ENCODE measurements at places on chromosomes 3 and 15. TPM values are rescaled to one million over a fixed set of nuclear protein-coding genes. Genes with fewer than 3 reads are reported as not detected.

DNA sequence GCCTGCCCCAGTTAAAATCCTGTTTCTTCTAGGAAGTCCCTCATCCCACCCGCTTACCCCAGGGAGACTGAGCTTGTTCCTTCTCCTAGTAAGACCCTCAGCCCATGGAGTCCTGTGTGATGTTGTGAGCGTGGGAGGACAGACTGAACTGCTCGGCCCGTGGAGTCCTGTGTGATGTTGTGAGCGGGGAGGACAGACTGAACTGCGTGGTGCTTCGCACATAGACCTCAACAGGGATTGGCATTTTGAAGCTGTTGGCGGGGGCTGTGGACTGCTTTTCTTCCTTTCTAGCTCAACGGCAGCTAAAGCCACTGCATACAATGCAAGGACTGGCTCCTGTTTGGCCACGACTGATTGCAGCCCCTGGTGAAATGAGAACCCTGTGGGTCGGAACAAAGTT, 1.6 kb upstream of the SPTBN5 start:
- H3K4me3 ChIP-seq: peak overlapping the region; percentile 6
- H3K27ac ChIP-seq: peak overlapping the region; percentile 82
- H3K4me1 ChIP-seq: peaks cover 23% of the 10 kb centered on the region
- no peak for DNase-seq
- peaks cover 14% of the 10 kb centered on the region for H3K36me3 ChIP-seq

- H3K27ac ChIP-seq: peak overlapping the region; percentile 93
- no peaks in the 10 kb centered on the region for H3K36me3 ChIP-seq
- no peaks in the 10 kb centered on the region for H3K27me3 ChIP-seq
- H3K4me3 ChIP-seq: peak overlapping the region; percentile 64
- H3K4me1 ChIP-seq: peaks cover 77% of the 10 kb centered on the region
Measured at GRCh38 chr15:31435912-31436628, 109.4 kb downstream of the KLF13 start.

DNA sequence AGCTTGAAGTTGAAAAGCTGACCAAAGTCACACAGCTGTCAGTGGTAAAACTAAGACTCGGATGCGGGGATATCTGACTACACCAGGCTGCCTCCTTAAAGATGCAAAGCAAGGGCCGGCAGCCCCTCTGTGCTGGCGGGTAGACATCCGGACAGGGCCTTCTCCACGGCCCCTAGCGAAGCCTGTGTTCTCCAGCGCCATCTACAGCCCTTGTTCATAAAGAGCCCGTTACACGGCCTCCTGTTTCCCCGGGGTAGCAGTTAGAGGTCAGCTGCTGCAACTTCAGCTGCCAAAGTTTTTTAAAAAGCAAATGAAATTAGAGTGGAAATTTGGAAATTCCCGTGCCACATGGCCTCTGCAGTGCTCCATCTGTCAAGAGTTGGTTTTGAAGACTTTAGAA, 383.0 kb downstream of the TBL1XR1 start:
- DNase-seq: no peak
- no peaks in the 10 kb centered on the region for H3K36me3 ChIP-seq
- H3K27me3 ChIP-seq: no peaks in the 10 kb centered on the region
- H3K4me3 ChIP-seq: no peak overlapping the region
- H3K4me1 ChIP-seq: no peaks in the 10 kb centered on the region

DNA sequence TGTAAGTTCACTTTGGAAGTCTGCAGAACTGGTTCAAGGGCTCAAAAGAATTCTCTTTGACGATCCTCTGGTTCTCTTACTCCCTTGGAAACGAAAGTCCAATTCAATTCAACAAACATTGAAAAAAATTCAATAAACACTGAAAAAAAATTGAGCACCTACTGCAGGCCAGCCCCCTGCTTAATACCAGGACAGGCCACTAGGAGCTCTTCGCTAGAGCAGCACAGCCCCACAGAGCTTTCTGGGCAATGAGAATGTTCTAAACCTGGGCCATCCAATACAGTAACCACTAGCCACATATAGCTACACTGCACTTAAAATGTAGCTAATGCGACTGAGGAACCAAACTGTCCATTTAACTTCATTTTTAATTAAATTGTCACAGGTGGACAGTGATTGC, 50.4 kb upstream of the DCLK3 start:
- peaks cover 15% of the 10 kb centered on the region for H3K27me3 ChIP-seq
- no peaks in the 10 kb centered on the region for H3K4me1 ChIP-seq
- no peak for DNase-seq
- no peak overlapping the region for H3K4me3 ChIP-seq
- no peak overlapping the region for H3K27ac ChIP-seq

Gene UROC1
- total RNA-seq: not detected

Gene TGM5
- total RNA-seq: not detected

GRCh38 chr15:42215913-42216829, 8.1 kb upstream of the VPS39 start:
- DNase-seq: no peak
- H3K4me1 ChIP-seq: peaks cover 16% of the 10 kb centered on the region
- peaks cover 52% of the 10 kb centered on the region for H3K36me3 ChIP-seq

DNA sequence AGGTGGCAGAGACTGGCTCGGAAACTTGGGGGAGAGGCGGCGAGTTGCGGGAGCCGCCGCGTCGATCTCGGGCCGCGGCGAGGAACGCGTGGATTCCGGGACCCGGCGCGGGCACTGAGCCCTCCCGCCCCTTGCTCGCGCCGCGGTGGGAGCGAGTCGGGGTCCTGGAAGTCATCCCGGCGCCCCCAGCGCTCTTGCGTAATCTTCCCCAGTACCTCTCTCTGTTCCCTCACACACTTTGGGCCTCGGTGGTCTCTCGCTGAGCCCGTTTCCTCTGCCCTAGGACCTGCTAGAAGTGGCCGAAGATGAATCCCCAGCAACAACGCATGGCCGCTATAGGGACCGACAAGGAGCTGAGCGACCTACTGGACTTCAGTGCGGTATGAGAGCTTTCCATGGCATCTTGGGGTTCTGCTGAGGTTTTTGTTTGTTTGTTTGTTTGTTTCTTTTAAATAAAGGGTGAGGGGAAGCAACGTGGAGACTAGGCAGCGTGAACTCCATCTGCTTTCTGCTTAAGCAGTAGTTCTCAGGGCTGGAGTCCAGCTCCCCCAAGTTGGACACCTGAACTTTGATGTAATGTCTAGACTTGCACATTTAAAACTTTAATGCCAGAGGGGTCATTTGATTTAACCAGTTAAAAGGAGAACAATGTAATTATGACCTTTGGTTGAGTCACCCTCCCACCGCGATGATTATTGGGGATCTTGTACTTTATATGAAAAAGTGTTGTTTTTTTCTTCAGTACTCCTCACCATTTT, 1.3 kb downstream of the TCF12 start:
- H3K4me3 ChIP-seq: peak overlapping the region; percentile 92
- peak; percentile 1 for DNase-seq
- peaks cover 52% of the 10 kb centered on the region for H3K4me1 ChIP-seq
- peak overlapping the region; percentile 95 for H3K27ac ChIP-seq
- no peaks in the 10 kb centered on the region for H3K27me3 ChIP-seq

Gene LIPH
- not detected for total RNA-seq

GRCh38 chr3:190863119-190863465, 598 bp upstream of the GMNC start:
- peaks cover 9% of the 10 kb centered on the region for H3K4me1 ChIP-seq
- H3K36me3 ChIP-seq: no peaks in the 10 kb centered on the region
- H3K27ac ChIP-seq: no peak overlapping the region
- no peak for DNase-seq
- H3K4me3 ChIP-seq: peak overlapping the region; percentile 45

GRCh38 chr3:152060701-152061100, 187.3 kb downstream of the SUCNR1 start:
- no peak for DNase-seq
- no peak overlapping the region for H3K4me3 ChIP-seq
- no peaks in the 10 kb centered on the region for H3K4me1 ChIP-seq
- H3K27me3 ChIP-seq: peaks cover 12% of the 10 kb centered on the region
- no peaks in the 10 kb centered on the region for H3K36me3 ChIP-seq

DNA sequence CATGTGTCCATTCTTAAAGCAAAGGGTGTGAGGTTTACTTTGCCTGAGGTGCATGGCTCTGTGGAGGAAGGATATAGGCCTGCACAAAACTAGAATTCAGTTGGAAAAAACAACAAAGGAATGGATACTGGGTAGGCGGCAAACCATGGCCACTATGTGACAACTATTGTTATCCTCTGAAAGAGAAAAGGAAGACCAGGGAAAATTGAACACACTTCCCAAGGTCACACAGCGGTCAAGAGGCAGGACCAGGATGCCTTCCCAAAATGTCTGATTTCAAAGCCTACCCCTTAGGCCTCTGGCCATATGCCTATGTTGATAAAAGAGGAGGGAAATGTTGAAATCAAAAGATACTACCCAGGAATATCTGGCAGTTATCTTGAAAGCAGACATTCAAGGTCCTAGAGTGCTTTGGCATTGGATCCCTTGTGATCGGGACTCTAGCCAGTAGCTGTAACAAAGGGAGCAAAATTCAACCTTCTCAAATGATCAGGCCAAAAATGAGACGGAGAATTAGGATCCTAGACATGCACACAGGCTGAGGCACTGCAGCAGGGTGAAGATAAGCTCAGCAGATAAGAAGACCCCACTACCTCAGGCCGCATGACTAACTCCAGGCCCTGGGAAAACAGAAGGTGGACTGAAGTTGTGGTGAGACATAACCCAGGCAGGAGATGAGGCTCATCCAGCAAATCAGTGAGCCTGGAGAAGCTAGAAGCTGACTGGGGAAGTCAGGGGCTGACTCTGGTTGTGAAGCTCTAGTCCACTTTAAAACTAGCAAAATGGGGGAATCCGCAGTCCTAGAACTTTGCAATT, 292.2 kb downstream of the NEK10 start:
- no peaks in the 10 kb centered on the region for H3K27me3 ChIP-seq
- no peaks in the 10 kb centered on the region for H3K4me1 ChIP-seq
- DNase-seq: no peak
- no peak overlapping the region for H3K27ac ChIP-seq
- no peak overlapping the region for H3K4me3 ChIP-seq

DNA sequence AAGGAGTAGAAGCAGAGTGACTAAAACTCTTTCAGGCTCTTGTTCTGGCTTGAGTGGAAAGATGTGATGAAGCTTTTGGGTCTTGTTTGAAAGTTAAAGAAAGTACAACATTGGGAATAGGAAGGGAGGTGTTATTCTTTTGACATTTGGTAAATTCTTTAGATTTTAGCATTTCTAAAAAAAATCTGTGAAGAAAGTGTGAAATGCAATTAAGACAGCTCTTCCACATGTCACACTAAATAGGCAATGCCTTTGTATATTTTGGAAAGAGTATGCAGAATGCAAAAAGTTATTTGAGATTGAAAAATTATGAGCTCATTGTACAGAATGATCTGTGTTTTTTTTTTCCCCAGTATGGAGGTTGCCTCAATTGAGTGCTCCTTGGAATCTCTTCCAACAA, 532.2 kb upstream of the DPPA4 start:
- H3K4me1 ChIP-seq: no peaks in the 10 kb centered on the region
- no peak overlapping the region for H3K27ac ChIP-seq
- no peak for DNase-seq
- H3K36me3 ChIP-seq: no peaks in the 10 kb centered on the region

DNA sequence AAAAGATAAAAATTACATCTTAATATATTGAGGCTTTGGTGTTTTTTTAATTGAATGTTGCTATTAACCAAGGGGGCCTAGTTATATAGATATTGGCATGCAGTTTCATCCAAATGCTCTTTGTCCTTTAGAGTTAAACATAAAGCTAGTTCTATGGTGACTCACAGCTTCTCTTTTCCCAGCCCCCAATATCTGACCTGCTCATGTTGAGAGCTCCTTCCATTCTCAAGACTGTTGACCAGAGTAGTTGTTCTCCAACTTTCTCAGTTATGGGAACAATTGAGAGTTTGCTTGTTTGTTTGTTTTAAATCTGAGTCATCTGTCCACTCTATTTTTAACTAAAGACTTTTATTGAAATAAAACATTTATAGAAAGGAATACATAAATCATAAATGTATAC, 15.8 kb upstream of the RARB start:
- H3K4me1 ChIP-seq: no peaks in the 10 kb centered on the region
- H3K27me3 ChIP-seq: no peaks in the 10 kb centered on the region
- H3K4me3 ChIP-seq: no peak overlapping the region
- no peak overlapping the region for H3K27ac ChIP-seq
- no peaks in the 10 kb centered on the region for H3K36me3 ChIP-seq

Data from activated T-helper 1 cell treated with anti-CD3 and anti-CD28 coated beads, Interleukin-12 subunit alpha, Interleukin-12 subunit beta, Interleukin-2, Interleukin-4 antibody, amounts not matched to agents 30 ng/mL and 10 ng/mL and 1 ng/mL, durations not matched to agents 14 hours and 24 hours and 36 hours (primary cell).